ENCODE measurements at places on chromosomes 5 and 9. TPM values are rescaled to one million over a fixed set of nuclear protein-coding genes. Genes with fewer than 3 reads are reported as not detected.

TMC1 gene
- not detected for total RNA-seq

SLC22A4 gene
- total RNA-seq: 3.4 TPM

DNA sequence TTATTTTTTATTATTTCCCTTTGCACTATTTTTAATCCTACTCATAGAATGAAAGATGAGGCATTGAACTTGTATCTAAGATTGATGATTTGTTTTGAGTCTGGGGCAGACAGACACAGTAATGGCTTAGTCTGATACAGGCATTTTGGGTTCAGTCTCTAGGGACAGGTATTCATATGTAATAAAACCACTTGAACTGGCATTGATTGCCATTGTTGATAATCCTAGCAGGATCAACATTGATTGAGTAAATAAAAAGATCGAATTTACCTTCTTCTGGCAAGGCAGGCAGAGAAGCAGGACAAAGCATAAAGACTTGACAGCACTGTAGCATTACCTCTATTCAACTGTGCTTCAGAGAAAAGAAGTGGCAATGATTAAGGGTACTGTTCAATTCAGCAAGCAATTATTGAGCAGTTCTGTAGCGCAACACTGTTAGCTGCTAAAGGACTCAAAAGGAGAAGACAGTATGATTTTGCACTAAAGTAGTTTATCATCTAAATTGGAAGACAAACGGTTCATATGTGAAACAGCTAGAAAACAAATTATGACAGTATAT, 144.4 kb downstream of the COMMD10 start:
- DNase-seq: no peak

- no peak for DNase-seq
These were observed 319.1 kb downstream of the MED10 start for GRCh38 chr5:6059137-6059800.

DNA sequence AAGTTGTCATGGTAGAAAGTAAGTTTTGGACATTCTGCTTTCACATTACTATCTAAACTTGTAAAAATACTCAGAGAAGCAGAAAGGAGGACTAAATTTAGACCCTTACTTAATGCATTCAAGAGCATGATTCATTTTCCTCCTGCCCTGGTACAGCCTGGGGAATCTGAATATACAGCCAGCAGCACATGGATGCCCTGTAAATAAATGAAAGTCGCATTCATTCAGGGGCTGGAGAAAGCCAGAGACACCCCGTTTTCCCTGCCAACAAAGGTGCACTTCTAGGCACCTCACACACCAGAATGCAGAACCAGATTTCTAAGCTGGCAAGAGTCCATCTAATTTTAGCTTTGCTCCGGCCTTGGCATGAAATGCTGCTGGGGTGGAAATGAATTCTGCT, 172.7 kb upstream of the KLF9 start:
- peak; percentile 48 for DNase-seq

All from HT1080 (cell line).